ENCODE measurements at places on chromosomes 3 and 15. TPM values are rescaled to one million over a fixed set of nuclear protein-coding genes. Genes with fewer than 3 reads are reported as not detected.

- peak; percentile 15 for DNase-seq
Observed at GRCh38 chr3:157572559-157573270, 69.5 kb upstream of the VEPH1 start.

- no peak for DNase-seq
Observed at GRCh38 chr3:98514948-98515347, 7.8 kb downstream of the CLDND1 start.

PP2D1 gene
- total RNA-seq: not detected

CD200 gene
- not detected for total RNA-seq

TMEM108 gene
- total RNA-seq: 0.79 TPM
